ENCODE measurements at places on chromosomes 6 and 20. TPM values are rescaled to one million over a fixed set of nuclear protein-coding genes. Genes with fewer than 3 reads are reported as not detected.

PTCRA gene
- total RNA-seq: not detected

HLA-DQA2 gene
- not detected for total RNA-seq

TNFRSF6B gene
- total RNA-seq: 67.8 TPM

CCN6 gene
- total RNA-seq: not detected

SAMD3 gene
- total RNA-seq: 0.39 TPM

C6orf15 gene
- not detected for total RNA-seq

RNF182 gene
- total RNA-seq: 0.50 TPM

LCA5 gene
- 5.8 TPM for total RNA-seq

- no peak overlapping the region for H3K27ac ChIP-seq
- no peaks in the 10 kb centered on the region for H3K4me1 ChIP-seq
- H3K27me3 ChIP-seq: peaks cover 8% of the 10 kb centered on the region
- DNase-seq: no peak
Measured at GRCh38 chr20:59422872-59423544, 122.6 kb downstream of the EDN3 start.

DNA sequence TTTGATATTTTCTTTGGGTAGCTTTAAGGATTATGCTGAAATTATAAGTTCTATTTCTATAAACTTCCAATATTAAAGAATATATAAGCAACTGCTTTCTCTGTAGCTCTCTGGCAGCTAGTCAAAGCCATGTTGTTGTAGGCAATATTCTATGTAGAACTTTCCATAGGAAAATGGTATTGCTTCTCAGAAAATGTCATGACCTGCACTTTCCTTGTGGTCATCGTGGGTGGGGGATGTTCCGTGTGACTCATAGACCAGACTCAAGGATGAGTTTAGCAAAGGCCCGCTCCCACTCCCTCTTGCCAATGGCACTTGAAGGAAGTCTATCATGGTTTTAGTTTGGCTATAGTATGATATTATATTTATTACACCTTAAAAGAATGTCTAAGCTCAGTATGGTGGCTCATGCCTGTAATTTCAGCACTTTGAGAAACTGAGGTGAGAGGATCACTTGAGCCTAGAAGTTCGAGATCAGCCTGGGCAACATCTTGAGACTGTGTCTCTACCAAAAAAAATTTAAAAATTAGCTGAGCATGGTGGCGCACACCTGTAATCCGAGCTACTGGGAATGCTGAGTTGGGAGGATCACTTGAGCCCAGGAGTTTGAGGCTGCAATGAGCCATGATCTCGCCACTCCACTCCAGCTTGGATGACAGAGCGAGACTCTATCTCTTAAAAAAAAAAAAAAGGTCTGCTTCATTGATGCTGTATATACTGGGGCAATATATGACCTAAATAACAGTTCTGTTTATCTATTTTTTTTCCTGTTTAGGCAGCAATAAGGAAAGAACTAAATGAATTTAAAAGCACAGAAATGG lies 36.6 kb upstream of the LTV1 start:
- no peaks in the 10 kb centered on the region for H3K4me1 ChIP-seq
- DNase-seq: no peak
- peaks cover 24% of the 10 kb centered on the region for H3K36me3 ChIP-seq
- no peaks in the 10 kb centered on the region for H3K27me3 ChIP-seq

GRCh38 chr6:83603551-83603950 lies 91.2 kb downstream of the PRSS35 start:
- H3K27ac ChIP-seq: no peak overlapping the region
- DNase-seq: no peak
- H3K4me1 ChIP-seq: no peaks in the 10 kb centered on the region
- H3K27me3 ChIP-seq: no peaks in the 10 kb centered on the region
- no peaks in the 10 kb centered on the region for H3K36me3 ChIP-seq
- no peak overlapping the region for H3K4me3 ChIP-seq

- no peaks in the 10 kb centered on the region for H3K36me3 ChIP-seq
- H3K4me3 ChIP-seq: no peak overlapping the region
- DNase-seq: no peak
Measured at GRCh38 chr6:158853880-158854213, 34.7 kb upstream of the EZR start.

- no peaks in the 10 kb centered on the region for H3K36me3 ChIP-seq
- DNase-seq: no peak
- H3K27ac ChIP-seq: peak overlapping the region; percentile 58
- peaks cover 30% of the 10 kb centered on the region for H3K27me3 ChIP-seq
- H3K4me3 ChIP-seq: no peak overlapping the region
- peaks cover 8% of the 10 kb centered on the region for H3K4me1 ChIP-seq
Measured at GRCh38 chr20:50694379-50695134, 3.2 kb upstream of the RIPOR3 start.

- no peak overlapping the region for H3K4me3 ChIP-seq
- H3K4me1 ChIP-seq: no peaks in the 10 kb centered on the region
- H3K36me3 ChIP-seq: no peaks in the 10 kb centered on the region
- no peaks in the 10 kb centered on the region for H3K27me3 ChIP-seq
- DNase-seq: no peak
Measured at GRCh38 chr6:78365473-78365872, 501.9 kb upstream of the IRAK1BP1 start.

GRCh38 chr20:45833883-45834796 lies 541 bp downstream of the SNX21 start:
- peaks cover 7% of the 10 kb centered on the region for H3K36me3 ChIP-seq
- H3K27me3 ChIP-seq: no peaks in the 10 kb centered on the region
- DNase-seq: no peak
- H3K27ac ChIP-seq: peak overlapping the region; percentile 96
- H3K4me3 ChIP-seq: peak overlapping the region; percentile 82

GRCh38 chr6:132392792-132393191 lies 8.5 kb downstream of the MOXD1 start:
- H3K4me3 ChIP-seq: no peak overlapping the region
- H3K36me3 ChIP-seq: no peaks in the 10 kb centered on the region
- no peaks in the 10 kb centered on the region for H3K4me1 ChIP-seq
- H3K27ac ChIP-seq: peak overlapping the region; percentile 70
- no peaks in the 10 kb centered on the region for H3K27me3 ChIP-seq

GRCh38 chr20:54920491-54920890 lies 445.1 kb downstream of the DOK5 start:
- H3K36me3 ChIP-seq: no peaks in the 10 kb centered on the region
- no peak for DNase-seq
- H3K27me3 ChIP-seq: no peaks in the 10 kb centered on the region
- H3K4me1 ChIP-seq: no peaks in the 10 kb centered on the region
- no peak overlapping the region for H3K4me3 ChIP-seq
- no peak overlapping the region for H3K27ac ChIP-seq

GRCh38 chr6:150368762-150369161 lies at the start of gene IYD:
Gene IYD (plus strand): TSS chr6:150369012. CDS start chr6:150369032, 20 bp downstream.
- H3K36me3 ChIP-seq: no peaks in the 10 kb centered on the region
- H3K27ac ChIP-seq: no peak within 1 kb of the TSS
- H3K27me3 ChIP-seq: no peaks in the 10 kb centered on the region
